ENCODE measurements at places on chromosomes 3 and 15. TPM values are rescaled to one million over a fixed set of nuclear protein-coding genes. Genes with fewer than 3 reads are reported as not detected.

DNA sequence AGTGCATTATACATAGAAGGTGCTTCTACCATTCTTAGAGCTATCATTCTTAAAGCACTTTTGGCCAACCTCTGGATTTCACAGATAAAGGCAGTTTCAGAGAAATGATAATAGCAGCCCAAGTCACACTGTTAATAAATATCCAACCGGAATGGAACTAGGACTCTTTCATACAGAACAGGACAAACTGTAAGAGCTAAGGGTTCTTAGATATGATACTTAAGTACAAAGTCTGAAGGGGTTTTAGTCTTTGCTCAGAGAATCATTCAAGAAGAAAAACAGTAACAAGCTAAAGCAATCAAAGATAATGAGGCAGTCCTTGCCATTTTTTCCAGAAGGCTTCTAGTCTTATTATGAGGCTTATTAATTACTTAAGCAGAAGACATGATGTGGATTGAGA is 239.0 kb downstream of the ERC2 start:
- no peak overlapping the region for H3K27ac ChIP-seq
- H3K36me3 ChIP-seq = no peaks in the 10 kb centered on the region
- no peaks in the 10 kb centered on the region for H3K4me1 ChIP-seq
- no peak for DNase-seq
- no peak overlapping the region for H3K4me3 ChIP-seq
- peaks cover 6% of the 10 kb centered on the region for H3K27me3 ChIP-seq

GRCh38 chr15:25737218-25737643 is 125.9 kb downstream of the ATP10A start:
- no peak for DNase-seq
- no peak overlapping the region for H3K4me3 ChIP-seq
- no peaks in the 10 kb centered on the region for H3K27me3 ChIP-seq
- H3K27ac ChIP-seq = no peak overlapping the region
- H3K36me3 ChIP-seq = peaks cover 15% of the 10 kb centered on the region

GRCh38 chr3:120678984-120679383 is 3.1 kb downstream of the HGD start:
- no peak overlapping the region for H3K4me3 ChIP-seq
- H3K36me3 ChIP-seq = peaks cover 2% of the 10 kb centered on the region
- H3K4me1 ChIP-seq = peaks cover 8% of the 10 kb centered on the region
- peaks cover 2% of the 10 kb centered on the region for H3K27me3 ChIP-seq
- no peak for DNase-seq

GRCh38 chr3:32021748-32022147 is 40.2 kb downstream of the ZNF860 start:
- no peaks in the 10 kb centered on the region for H3K36me3 ChIP-seq
- no peak overlapping the region for H3K27ac ChIP-seq
- peaks cover 2% of the 10 kb centered on the region for H3K4me1 ChIP-seq

GRCh38 chr15:75928680-75929608 is 25.3 kb downstream of the FBXO22 start:
- H3K4me1 ChIP-seq = peaks cover 33% of the 10 kb centered on the region
- no peak for DNase-seq
- H3K27me3 ChIP-seq = no peaks in the 10 kb centered on the region
- H3K27ac ChIP-seq = no peak overlapping the region

- H3K4me1 ChIP-seq = no peaks in the 10 kb centered on the region
- H3K36me3 ChIP-seq = no peaks in the 10 kb centered on the region
- no peak overlapping the region for H3K4me3 ChIP-seq
- peaks cover 4% of the 10 kb centered on the region for H3K27me3 ChIP-seq
- no peak overlapping the region for H3K27ac ChIP-seq
These were observed 55.8 kb upstream of the VILL start for GRCh38 chr3:37934631-37935289.

GRCh38 chr3:13459605-13460340 is 20.3 kb upstream of the HDAC11 start:
- peaks cover 3% of the 10 kb centered on the region for H3K4me1 ChIP-seq
- DNase-seq = no peak
- H3K27me3 ChIP-seq = peaks cover 4% of the 10 kb centered on the region
- no peaks in the 10 kb centered on the region for H3K36me3 ChIP-seq

GRCh38 chr3:32421991-32422859 is 30.6 kb downstream of the CMTM7 start:
- no peak for DNase-seq
- peak overlapping the region; percentile 90 for H3K27ac ChIP-seq

DNA sequence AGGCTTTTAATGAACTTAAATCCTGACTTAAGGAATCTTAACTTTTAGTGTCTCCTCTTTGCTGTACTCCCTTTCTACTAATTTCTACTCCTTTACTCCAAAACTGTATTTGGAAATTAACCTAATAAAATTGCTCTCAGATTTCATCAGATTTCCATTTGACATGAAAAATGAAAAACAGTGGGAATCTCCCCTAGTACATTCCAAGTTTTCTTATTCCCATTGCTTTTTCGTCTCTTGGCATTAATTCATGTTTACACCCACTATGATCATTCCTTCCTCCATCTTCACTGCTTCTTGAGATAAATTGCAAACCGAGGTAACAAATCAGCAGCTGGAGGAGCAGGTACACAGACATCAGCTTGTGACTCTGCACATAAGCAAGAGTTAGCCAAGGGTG is 208.7 kb downstream of the VGLL3 start:
- H3K27ac ChIP-seq = no peak overlapping the region
- no peak for DNase-seq
- no peaks in the 10 kb centered on the region for H3K4me1 ChIP-seq
- no peaks in the 10 kb centered on the region for H3K27me3 ChIP-seq
- H3K4me3 ChIP-seq = no peak overlapping the region

DNA sequence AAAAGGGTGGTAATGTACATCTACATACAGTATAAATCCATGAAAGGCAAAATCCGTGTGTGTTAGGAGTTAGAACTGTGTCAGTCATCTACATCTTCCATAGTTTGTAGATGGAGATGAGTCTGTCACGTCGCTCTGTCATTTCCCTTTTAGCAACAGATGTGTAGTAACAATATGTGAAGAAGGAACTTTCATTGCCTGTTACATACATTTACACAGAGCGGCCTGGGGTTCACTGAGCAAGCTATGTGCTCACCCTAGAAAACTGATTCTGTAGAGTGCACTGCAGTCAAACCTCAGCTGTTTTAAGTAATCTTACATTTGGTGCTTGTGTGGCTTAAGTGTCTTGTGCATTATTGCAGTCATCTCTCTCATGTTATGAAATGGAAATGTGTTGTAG is 41.6 kb upstream of the AP3B2 start:
- H3K4me3 ChIP-seq = peak overlapping the region; percentile 98
- H3K36me3 ChIP-seq = peaks cover 39% of the 10 kb centered on the region
- peaks cover 53% of the 10 kb centered on the region for H3K4me1 ChIP-seq
- DNase-seq = no peak
- peak overlapping the region; percentile 96 for H3K27ac ChIP-seq

- no peaks in the 10 kb centered on the region for H3K27me3 ChIP-seq
- no peak for DNase-seq
- no peaks in the 10 kb centered on the region for H3K36me3 ChIP-seq
- peaks cover 5% of the 10 kb centered on the region for H3K4me1 ChIP-seq
These were observed 35.6 kb upstream of the FLNB start for GRCh38 chr3:57972531-57973111.

- no peak overlapping the region for H3K4me3 ChIP-seq
- no peaks in the 10 kb centered on the region for H3K27me3 ChIP-seq
- no peak for DNase-seq
- H3K4me1 ChIP-seq = no peaks in the 10 kb centered on the region
These were observed 551.7 kb upstream of the CFAP20DC start for GRCh38 chr3:59601486-59601885.

- H3K27me3 ChIP-seq = peaks cover 19% of the 10 kb centered on the region
- H3K27ac ChIP-seq = no peak overlapping the region
- no peak overlapping the region for H3K4me3 ChIP-seq
- H3K36me3 ChIP-seq = no peaks in the 10 kb centered on the region
- no peak for DNase-seq
These were observed 5.2 kb upstream of the VPS8 start for GRCh38 chr3:184806567-184807271.

GRCh38 chr3:22996920-22997571 is 206.1 kb upstream of the UBE2E2 start:
- no peaks in the 10 kb centered on the region for H3K27me3 ChIP-seq
- no peak overlapping the region for H3K27ac ChIP-seq
- H3K4me1 ChIP-seq = no peaks in the 10 kb centered on the region

DNA sequence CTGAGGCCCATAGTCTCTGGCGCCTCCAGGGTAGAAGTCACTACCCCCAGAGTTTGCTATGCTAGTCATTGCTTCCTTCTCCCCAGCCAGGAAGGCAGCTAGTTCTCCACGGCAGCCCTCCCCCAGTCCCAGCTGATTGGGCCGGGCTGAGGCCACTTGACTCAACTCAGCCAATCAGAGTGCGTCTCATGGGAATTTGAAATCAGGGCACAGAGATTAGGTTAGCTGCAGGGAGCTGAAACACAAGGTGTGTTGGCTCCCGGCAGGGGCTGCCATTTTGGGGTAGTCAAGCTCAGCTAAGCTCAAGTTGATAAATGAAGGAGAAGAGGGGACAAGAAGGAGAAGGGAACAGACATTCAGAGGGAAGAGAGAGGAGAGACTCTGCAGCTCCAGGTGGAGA is 32.8 kb downstream of the LINGO1 start:
- H3K4me3 ChIP-seq = no peak overlapping the region
- no peaks in the 10 kb centered on the region for H3K36me3 ChIP-seq
- peaks cover 5% of the 10 kb centered on the region for H3K27me3 ChIP-seq
- no peak overlapping the region for H3K27ac ChIP-seq
- H3K4me1 ChIP-seq = peaks cover 2% of the 10 kb centered on the region
- DNase-seq = no peak

- no peak for DNase-seq
- H3K4me3 ChIP-seq = no peak overlapping the region
- H3K27me3 ChIP-seq = no peaks in the 10 kb centered on the region
- H3K27ac ChIP-seq = no peak overlapping the region
These were observed 27.5 kb downstream of the ESYT3 start for GRCh38 chr3:138461896-138462295.

GRCh38 chr3:127448671-127449070 is 141.9 kb downstream of the TPRA1 start:
- no peak overlapping the region for H3K27ac ChIP-seq
- H3K27me3 ChIP-seq = peaks cover 6% of the 10 kb centered on the region

CAMK2N2 gene
- total RNA-seq = not detected

ZNF620 gene
- 5.5 TPM for total RNA-seq

ERICH6 gene
- 0.50 TPM for total RNA-seq

FSD2 gene
- not detected for total RNA-seq

CCDC13 gene
- 0.65 TPM for total RNA-seq

GCSAM gene
- 9.3 TPM for total RNA-seq

KBTBD13 gene
- total RNA-seq = not detected

P2RY1 gene
- 0.17 TPM for total RNA-seq

ITIH4 gene
- total RNA-seq = 25.5 TPM

IQCB1 gene
- total RNA-seq = 34.0 TPM

All from activated CD4-positive, alpha-beta T cell treated with anti-CD3 and anti-CD28 coated beads, Interleukin-2, amount 10 ng/mL, durations not matched to agents 7 days and 5 days (primary cell).